ENCODE measurements at places on chromosomes 13 and 19.
A peak's percentile ranks its signal among the peaks of the same experiment; 100 is the strongest.

GRCh38 chr13:23087880-23088279 is 92.9 kb upstream of the SGCG start:
- DNase-seq, result peak; percentile 0

DNA sequence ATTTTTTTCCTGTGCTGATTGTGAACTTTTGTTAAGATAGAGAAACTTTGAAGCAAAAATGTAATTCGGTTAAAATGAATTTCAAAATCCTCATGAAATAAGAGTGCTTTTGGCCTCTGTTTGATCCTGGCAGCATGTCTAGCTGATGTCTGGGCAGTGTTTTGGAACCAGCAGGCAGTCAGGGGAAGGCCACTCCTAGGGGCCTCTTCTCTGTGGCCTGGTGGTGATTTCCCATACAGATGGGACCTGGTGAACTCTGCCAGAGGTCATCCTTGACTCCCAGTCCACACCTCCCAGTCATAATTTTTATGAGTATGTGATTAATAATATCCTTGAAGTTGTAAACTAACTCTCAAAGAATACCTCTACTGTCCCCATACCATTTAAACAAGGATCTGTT is 226.6 kb downstream of the PCCA start:
- no peak for DNase-seq

GRCh38 chr19:4368128-4368820 is 24.9 kb downstream of the MPND start:
- peak; percentile 69 for DNase-seq

DNA sequence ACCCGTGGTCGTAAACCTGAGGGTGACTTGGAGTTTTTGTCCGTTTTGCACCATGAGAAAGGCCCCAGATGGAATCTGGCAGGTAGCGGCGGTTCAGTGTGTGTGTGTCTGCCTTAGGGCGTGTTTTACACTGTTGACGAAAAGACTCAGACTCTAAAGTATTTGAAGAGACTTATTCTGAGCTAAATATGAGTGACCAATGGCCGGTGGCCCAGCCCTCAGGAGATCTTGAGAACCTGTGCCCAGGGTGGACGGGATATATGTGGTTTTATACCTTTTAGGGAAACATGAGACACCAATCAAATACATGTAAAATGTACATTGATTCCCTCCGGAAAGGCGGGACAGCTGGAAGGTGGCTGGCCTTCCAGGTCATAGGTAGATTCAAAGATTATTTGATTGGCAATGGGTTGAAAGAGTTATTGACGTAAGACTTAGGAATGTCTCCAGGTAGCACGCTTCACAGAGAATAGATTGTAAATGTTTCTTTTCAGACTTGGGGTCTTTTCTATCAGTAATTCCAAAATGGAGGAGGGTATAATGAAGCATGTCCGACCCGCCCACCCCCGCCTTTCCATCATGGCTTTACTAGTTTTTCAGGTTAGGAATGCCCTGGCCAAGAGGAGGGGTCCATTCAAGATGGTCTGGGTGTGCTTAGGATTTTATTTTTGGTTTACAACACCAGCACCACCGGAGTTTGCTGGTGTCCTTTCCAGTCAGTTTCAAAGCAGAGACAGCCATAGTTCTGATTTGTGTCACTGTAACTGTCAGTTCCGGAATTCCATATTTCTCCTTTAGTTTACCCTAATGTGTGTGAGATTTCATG is 1.0 kb upstream of the ZNF529 start:
- DNase-seq, result peak; percentile 35

DNA sequence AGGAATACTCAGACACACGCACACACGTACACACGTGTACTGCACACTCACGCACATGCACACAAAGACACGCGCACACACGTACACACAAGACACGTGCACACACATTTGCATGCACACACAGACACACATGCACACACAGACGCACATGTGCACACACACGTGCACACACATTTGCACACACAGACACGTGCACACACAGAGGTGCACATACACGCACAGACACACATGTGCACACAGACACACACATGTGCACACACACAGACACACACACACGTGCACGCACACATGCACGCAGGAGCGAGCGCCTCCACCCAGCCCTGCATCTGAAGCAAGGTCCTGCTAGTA is 81.1 kb downstream of the GADD45B start:
- DNase-seq, result no peak

All from lung microvascular endothelial cell (primary cell).